ENCODE measurements at places on chromosomes 5 and 9.

GRCh38 chr9:70902692-70903131 lies 218.7 kb downstream of the TRPM3 start:
- peak; percentile 100 for DNase-seq

- DNase-seq: peak; percentile 5
Observed at GRCh38 chr9:2336055-2336454, 285.5 kb upstream of the VLDLR start.

DNA sequence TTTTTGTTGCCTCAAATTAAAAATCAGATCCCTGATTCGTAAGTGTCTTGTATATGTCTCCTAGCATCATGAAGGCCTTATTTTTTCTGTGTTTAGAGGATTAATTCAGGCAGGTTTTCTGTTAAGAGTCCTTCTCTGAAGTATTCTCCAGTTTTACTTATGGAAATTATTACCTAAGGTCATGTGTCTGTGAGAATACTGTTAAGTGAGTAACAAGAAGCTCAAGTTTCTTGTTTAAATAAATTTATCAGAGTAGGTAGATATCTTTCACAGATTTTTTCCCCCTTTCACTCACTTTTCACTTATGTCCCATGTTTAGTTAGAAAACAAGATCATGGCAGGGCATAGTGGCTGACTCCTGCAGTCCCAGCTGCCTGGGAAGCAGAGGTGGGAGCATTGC lies 233.6 kb downstream of the KDM4C start:
- no peak for DNase-seq

DNA sequence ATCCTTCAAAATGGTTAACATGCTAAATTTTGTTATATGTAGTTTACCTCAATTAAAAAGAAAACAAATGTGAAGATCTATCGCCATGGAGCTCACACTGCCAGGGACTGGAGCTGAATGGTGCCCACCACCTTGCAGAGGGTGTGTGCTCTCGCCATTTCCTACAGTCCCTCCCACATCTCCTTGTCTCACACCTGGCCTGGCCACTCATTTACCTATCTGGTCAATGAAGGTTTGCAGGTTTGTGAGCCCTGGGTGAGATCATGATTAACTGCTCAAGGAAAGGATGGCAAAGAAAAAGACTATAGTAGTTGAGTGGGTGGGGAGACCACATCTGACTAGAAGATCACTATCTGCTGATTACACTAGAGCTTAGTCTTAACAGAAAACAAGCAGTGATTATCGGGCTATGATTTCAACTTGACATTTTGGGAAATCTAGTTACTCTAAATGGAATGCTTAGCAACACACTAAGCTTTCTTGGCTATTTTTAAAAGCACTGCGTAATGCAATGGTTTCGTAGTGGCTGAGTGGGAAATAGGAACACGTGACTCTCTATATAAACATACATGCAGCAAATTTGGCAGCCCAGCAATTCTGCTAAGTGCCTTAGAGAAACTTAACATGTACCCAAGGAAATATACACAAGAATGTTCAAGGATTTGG lies 27.3 kb downstream of the PUM3 start:
- DNase-seq: peak; percentile 42

DNA sequence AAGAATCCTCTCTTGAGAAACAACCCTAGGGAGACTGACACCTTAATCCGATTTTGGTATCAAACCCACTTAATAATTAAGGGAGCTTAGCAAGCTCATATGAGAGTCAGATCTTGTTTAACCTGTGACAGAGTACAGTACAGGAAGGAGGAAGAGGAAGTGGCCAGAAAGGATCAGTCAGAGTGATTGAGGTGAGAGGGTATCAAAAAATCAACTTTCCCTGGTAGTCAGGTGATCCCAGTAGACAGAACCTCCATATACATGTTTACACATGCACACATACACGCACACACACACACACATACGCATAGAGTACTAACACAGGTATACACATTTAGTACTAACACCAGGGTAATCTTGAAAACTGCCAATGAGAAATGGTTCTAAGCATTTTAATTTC lies 56.8 kb downstream of the GLIS3 start:
- no peak for DNase-seq

Measured in renal cortical epithelial cell (primary cell).